ENCODE measurements at places on chromosomes 5 and 9.

DNA sequence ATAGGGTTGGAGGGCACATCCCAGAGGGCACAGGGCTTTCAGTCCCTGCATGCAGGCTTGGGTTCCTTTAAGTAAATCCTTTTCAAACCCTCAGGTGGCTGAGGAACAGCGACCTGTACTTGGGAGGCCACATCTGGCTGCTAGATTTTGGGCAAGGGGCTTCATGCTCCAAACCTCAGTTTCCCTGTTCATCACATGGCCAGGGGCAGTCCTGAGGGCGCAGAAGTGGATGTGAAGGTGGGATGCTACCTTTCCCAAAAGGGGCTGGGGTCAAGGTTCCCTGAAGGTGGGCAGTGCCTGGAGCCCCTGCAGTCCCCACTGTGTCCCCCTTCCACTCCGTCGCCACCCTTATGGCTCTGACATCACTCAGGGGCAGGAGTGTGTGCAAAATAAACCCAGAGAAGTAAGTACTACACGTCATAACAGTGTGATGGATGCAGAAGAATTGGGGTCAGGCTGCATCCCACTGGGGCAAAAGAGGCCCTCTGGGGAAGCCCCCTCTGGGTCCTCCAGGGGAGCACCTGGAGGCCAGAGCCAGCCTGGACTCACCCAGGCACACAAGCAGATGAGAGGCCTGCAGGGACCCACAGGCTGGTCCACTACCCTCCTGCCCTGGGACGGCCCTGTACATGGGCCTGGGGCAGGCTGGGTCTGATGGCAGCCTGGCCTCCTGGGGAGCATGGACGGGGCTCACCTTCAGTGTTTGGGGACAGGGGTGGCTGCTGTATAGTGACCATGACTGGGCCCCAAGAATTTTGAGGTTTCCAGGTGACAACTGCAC is 1.9 kb upstream of the CARD19 start:
- DNase-seq, result peak; percentile 29

DNA sequence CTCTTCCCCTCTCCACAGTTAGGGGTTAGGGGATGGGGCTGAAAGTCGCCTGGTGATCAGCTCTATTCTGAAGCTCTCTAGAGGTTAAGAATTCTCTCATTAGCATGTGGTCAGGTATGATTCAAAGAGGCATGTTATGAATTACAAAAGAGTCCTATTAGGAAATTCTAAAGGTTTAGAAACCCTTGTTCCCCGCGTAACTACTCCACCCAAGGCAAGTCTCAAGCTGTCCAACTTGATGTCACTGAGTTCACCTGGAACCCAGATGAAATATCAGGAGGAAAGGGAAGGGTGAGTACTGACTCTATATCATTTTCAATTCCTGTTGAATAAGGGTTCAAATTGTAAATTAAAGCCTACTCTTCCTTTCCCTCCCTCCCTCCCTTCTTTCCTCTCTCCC is 18.1 kb upstream of the RNF145 start:
- DNase-seq, result no peak

- DNase-seq, result no peak
These were observed 106.3 kb upstream of the FTMT start for GRCh38 chr5:121745407-121745806.

DNA sequence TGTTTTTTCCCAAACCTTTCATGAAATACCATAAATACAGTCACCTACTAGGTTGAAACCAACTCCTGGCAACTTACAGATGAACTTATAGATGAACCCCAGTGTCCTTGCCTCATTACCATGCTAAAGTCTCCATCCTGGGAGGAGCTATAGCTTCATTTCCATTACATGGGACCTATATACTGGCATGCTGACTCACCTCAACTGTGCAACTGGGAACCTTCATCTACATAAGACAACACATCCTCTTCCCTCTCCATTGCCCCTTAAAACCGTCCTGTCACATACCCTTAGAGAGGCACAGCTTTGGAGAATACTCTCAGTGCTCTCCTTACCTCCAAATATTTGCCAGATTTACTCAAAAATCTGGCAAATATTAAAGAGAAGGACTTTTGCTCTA is 638.3 kb downstream of the HTR1A start:
- DNase-seq, result no peak

- DNase-seq, result no peak
These were observed 147.1 kb downstream of the ENTREP1 start for GRCh38 chr9:69472101-69472620.

DNA sequence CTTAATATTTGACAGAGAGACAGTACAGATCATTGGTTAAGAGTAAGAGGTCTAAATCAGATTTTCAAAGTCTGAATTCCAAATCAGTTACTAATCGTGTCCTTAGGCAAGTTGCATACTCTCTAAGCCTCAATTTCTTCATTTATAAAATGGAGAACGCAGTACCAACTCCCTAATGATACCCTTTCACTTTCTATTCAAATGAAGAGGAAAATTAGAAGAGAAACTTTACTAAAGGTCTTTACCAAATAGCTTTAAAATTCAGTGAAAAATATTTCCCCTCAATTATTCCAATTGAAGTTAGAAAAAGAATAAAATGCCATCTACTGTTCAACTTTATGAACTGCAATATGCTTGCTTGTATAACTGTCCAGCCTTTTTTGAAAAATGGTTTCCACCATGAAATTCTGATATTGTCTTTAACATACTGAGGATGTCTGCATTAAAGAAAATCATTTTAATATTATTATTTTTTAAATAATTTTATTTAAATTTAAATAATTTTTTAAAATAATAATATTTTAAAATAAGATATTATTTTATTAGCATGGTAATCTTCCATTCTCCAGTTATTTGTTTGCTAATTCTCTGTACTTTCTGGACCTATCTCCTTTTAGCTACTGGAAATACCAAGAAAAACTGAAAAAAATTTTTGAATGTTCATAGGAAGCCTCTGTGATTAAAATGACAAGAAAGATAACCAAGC is 36.0 kb downstream of the POC5 start:
- no peak for DNase-seq

DNA sequence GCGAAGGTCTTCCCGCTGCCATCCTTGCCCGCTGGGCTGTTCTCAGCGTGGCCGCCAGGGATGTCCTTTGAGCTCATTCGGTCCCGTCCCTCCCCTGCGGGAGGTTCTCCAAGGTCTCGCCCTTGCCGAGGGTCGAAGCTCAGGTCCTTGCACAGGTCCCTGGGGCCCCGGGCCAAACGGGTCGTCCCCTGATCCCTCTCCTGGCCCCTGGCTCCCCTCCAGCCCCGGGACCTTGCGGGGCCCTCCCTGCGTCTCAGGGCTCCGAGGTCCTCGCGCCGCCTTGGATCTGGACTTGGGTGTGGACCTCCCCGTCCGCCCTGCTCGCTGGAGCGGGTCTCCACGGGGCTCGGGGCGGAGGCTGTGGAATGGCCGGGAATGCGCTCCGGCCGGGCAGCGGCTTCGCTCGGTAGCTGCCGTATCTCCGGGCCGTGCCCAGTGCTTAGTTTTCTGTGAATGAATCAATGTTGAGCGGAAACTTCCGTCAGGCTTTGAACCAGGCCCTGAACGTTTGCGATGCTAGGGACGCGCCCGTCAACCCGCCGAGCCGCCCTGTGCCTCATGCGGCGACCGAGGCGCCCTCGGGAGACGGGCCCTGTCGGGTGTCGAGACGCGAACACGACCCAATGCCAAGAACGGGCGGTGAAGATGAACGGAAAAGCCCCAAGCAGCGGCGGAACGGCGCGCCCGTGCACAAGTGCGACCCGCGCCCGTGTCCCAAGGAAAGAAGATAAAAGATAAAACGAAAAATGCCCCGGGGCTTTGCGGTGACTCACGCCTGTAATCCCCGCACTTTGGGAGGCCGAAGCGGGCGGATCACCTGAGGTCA is 780 bp downstream of the RNU6ATAC start:
- peak; percentile 81 for DNase-seq

DNA sequence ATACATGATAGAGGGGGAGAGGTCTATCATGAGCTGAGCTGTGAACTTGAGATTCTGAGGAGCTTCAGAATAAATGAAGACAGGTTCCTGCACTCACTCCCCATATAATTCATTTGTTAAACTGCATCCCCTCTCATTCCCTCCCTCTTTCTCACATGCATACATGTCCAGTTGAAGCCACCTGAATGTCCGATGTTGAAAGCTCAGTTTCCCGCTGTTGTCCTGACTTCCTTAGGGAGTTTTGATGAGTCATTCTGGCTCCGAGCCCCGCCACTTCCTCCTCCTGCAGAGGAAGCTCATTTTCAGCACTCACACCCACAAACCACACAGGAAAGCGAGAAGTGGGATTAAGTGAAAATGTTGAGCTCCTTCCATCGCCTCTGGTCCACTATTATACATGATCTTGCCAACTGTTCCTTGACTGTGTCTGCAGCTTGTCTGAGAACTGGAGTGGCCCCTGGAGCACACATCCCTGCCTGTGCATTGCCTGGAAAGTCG is 121.2 kb downstream of the CEMIP2 start:
- DNase-seq, result no peak

DNA sequence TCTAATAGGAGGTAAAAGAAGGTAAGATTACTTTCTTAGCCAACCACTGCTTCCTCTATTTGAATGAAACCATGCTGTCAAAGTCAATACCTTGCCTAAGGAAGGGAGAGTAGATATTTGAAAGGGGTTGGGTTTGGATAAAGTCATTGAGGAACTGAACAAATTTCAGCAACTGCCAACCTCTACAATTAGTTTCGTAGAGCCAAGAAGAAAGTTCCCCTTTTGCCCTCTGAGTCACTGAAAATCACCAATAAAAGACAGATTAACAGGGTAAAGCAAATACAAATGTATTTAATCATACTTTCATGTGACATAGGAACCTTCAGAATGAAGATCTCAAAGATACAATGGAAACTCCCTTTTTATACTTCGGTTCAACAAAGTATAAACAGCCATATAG is 615.7 kb downstream of the GABRG2 start:
- no peak for DNase-seq

DNA sequence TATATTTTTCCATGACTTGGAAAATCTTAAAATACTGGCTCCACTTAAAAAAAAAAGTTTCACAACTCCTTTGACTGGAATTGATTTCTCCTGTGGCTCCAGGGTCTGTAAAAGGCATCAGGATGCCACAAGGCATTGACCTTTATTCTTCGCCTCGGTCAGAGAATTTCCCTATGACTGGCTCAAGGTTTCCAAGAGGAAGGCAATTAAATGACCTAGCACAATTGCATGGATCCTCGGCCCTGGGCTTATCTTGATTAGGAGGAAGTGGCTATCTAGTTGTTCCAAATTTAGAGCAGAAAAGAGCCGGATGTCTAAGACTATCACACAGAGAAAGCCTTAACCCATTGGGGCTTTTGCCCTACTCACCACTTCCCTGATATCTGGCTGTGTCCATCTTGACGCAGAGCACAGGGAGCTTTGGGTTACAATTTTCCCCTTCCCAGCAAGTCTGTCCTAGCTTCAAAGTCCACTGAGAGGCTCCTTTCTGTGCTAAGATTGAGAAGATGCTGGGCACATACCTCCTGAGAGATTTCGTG is 56.9 kb upstream of the COL15A1 start:
- DNase-seq, result no peak

Measured in CD8-positive, alpha-beta T cell (primary cell).